ENCODE measurements at places on chromosomes 13 and 19.

DNA sequence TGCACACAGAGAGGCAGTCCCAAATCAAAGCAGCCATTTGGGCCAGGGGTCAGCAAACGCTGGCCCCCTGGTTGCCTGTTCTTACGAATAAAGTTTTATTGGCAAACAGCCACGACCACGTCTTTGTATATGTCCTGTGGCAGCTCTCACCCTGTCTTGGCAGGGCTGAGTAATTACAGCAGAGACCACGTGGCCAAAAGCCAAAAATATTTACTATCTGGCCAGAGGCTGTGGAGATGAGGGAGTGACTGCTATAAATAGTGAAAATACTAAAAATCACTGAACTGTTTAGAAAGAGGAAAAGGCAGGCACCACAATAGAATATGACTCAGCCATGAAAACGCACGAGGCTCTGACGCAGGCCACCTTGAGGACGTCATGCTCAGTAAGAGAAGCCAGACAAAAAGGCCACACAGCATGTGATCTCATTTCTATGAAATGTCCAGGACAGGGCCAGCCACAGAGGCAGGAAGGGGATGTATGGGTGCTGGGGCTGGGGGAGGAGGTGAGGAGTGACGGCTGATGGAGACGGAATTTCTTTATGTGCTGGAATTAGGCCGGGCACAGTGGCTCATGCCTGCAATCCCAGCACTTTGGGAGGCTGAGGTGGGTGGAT lies 29.4 kb downstream of the SMIM24 start:
- DNase-seq, result no peak

GRCh38 chr13:64276232-64276631 lies 2860.6 kb upstream of the PCDH20 start:
- DNase-seq, result no peak

DNA sequence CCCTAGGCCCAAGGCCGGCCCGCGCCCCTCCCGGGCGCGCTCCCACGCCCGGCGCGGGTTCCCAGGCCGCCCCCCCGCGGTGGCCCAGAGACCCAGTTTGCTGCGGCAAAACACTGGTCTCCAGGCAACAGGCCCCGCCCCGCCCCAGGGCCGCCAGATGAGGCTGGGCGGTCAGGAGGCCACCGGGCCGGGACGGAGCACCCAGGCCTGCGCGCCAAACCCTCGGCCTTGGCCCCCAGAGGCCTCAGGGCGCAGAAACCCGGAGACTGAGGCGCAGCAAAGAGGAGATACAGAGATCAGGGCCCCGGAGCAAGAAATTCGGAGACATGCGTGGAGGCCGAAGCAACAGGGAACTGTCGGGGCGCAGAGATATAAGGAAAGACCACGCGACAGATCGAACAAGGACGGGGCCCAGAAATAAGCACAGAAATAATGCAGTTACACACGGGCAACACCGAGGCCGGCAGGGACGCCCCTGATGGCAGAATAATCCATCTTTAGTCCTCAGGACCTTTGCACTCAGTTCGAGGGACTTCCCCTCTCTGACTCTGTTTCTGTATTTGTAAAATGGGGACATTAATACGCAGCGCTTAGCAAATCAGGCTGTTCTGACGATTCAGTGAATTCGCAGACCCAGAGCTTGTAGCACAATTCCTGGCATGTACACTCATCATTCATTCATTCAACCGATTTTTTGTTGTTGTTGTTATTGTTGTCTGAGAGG lies 20.8 kb upstream of the ERCC1 start:
- DNase-seq, result peak; percentile 81

DNA sequence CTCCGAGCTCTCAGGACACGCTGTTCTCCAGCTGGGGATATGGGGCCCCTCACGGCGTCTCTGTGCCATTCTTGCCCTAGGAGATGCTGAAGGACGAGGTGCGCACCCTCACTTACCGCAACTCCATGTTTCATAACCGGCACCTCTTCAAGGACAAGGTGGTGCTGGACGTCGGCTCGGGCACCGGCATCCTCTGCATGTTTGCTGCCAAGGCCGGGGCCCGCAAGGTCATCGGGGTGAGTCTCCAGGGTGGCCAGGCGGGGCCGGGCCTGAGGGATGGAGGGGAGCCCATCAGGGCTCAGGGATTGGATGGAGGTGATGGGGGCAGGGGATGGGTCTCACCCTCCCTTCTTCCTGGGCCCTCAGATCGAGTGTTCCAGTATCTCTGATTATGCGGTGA lies 4.8 kb downstream of the PRMT1 start:
- DNase-seq, result no peak

GRCh38 chr19:28535352-28535775 lies 677.6 kb downstream of the UQCRFS1 start:
- DNase-seq, result no peak

DNA sequence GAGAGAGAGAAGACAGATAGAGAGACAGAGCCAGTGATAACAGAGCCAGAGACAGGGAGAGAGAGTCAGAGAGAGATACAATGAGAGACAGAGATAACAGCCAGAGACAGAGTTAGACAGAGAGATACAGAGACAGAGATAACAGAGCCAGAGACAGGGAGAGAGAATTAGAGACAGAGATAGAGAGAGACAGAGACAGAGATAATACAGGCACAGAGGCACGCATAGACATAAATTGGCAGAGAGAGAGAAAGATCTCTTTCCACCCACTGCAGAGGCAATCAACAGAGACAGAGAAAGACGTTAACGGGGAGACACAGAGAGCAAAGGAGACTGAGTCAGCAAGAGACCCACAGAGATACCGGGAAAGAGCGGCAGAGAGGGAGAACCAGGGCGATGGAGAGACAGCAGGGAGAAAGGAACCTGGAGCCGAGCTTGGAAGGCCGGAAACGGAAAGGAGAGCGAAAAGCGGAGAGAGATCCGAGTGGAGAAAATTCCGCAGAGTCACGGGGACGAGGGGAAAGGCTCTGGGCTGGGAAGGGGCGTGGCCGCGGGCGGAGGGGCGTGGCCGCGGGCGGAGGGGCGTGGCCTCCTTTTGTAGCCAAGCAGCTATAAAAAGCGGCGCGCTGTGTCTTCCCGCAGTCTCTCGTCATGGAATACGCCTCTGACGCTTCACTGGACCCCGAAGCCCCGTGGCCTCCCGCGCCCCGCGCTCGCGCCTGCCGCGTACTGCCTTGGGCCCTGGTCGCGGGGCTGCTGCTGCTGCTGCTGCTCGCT lies at the start of gene TNFSF9:
TSS of gene TNFSF9 (plus strand) at position 641 of the 777 bp plus-strand sequence. CDS start at position 652, 11 bp downstream.
- DNase-seq, result peak; percentile 97

DNA sequence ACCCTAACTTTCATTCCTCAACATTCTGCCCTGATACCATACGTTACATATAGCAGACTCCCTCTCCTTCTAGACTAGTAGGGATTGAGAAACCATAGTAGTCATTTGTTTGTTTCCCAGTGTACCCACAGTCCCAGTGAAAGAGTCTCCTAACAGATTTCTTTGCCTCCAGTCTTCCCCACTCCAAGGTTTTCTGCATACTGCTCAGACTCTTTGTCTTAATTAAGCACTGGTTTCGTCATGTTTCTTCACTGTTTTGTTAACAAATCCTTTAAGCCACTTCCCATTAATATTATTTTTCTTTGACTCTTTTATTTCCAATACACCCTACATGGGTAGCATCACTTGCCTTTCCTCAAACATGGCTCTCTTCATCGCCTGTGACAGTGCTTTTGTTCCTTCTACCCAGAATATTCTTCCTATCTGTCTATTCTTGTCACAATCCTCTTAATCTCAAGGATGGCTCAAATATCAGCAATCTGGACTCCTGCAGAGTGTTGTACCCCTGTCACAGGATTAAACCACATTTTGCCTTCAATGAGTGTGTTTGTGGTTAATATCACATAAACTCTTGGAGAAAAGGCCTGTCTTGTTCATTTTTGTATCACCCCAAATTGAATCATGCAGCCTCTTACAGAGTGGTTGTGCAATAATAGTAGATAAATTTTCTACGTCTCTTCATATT lies 92.7 kb upstream of the KLF12 start:
- no peak for DNase-seq

DNA sequence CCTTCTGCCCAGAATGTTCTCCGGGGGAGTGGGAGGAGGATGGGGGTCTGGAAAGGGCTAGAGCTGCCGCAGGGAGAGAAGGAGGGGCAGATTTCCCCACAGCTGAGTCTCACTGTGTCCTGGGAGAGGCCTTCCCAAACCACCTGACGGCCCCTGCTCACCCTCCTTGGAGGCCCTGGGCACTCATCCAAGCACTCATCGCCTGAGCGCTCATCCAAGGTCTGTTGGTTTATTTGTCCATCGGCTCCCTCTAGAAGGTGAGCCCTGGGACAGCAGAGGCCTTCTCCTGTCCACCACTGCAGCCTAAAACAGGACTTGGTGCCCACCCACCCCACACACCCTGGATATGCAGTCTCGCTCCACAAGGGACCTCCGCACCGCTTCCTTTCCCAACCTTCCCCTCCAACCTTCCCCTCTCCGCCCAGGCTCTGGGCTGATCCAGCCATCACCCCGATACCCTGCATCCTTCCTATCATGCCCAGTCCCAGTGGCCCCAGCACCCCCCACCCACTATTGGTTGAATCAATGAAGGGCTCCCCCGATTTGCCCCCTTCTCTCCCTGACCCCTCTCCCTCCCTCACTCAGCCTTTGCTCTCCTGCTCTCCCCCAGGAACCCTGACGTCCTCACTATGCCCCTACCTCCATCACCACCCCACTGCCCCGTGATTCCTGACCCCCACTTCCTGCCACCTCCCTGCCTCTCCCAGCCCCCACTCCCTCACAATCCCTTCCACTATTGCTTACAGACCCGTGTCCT lies 1.7 kb downstream of the UBXN6 start:
- DNase-seq, result no peak

DNA sequence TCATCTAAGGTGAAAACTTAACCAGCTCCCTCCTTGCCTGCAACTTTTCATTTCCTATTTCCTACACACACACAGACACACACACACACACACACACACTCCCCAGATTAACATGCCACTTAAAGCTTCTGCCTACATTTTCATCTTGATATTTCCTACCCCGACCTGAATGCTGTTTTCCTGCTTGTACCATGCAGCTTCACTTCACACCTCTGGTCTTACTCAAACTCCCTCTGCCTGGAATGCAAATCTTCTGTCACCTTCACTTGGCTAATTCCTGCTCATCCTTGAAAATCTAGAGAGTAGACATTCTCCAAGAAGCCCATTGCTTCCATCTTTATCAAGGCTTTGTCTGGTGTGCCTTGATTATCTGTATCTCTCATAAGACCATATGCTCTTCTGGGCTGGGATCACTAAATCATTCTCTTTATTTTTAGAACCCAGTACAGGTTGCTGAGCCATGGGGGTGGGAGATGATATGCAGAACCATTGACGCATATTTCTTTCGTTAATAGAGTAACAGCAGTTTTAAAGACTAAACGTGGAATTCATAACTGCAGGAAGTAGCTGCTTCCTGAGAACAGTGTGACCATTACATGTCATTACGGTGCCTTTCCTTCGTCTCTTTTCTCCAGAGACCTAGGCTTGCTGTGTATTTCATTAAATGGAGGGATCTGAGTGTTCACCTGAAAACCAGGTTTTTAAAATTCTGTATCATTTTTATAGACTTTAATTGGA lies 37.7 kb downstream of the CNMD start:
- no peak for DNase-seq

DNA sequence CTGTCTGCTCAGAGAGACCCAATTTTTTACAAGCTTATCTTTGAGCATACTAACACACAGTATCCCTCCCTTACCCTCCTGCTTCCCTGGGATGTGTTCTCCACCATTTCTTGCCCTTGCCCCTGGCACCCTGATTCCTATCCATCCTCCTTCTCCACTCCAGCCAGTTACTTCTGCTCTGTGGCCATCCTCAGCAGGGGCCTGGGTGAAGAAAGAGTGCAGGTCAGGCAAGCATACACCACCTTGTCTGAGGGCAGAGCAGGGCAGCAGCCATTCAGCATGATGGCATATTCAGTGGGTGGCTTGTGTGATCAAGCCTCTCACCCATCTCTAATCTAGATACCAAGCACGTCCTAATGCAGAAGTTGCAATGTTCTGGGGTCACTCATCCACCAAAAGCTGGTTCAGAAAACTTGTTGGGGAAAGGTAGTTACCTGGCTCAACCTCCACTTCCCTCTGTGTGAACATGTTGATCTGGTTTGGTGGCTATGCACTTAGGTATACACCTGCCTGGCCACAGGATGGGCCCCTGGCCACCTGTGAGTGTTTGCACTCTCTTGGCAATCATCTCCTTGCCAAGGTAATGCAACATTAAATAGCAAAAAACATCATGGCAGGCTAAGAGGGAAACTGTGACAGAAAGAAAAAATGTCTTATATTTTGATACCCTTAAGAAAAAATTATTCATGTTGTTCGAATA lies 900.3 kb upstream of the MIR17HG start:
- no peak for DNase-seq

DNA sequence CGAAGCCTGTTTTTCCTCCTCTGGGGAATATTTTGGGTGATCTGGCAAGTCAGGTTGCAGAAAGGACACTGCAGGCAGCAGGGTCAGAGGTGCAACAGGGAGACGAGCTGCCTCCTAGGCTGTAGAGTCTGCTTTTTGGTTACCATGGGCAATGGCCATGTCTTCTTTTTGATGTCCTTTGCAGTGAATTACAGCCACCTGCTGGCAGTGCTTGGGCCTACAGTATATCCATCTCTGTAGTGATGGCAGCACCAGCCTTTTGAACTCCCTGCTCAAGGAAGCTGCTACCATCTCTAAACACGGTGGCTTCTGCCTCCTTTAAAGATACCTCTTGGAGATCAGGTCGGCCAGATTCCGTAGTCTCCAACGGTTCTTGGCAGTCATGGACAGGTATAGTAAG lies 73.9 kb downstream of the WTIP start:
- DNase-seq, result no peak

DNA sequence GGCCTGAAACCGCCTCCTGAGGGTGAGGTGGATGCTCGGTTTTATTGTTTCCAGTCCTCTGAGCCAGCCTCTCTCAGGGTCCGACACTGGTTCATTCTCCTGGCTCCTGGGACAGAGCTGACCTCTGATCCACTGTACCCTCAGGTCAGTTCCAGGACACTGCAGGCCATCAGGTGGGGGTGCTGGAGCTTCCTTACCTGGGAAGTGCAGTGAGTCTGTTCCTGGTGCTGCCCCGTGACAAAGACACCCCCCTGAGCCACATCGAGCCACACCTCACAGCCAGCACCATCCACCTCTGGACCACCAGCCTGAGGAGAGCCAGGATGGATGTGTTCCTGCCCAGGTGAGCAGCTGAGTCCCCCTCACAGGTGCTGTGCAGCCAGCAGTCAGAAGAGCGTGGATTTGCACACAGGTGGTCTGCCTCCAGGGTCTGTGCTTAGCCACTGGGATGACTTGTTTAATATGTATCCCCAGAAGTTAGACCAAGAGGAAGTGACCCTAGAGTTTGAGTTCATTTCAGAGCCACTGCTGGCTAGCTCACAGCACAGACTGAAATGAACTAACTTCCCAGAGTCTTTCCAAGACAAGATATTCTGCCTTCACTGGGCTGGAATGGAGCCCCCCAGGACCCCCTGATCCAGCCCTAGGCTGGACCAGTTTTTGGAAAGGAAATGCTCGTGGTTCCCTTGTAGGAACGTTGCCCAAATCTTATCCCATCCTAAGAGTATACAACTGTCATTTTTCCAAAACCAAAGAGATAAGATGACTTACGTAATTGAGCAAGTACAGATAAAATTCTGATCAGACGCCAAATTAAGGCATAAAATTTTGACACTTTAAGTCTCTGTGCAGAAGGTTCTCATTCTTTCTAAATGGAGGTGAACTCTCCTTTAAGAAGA lies 8.8 kb downstream of the SERPINE3 start:
- no peak for DNase-seq
